Activated CD4-positive, CD25-positive, alpha-beta regulatory T cell treated with anti-CD3 and anti-CD28 coated beads, Interleukin-2, amount 50 U/mL, for 24 hours (primary cell): ENCODE measurements at places on chromosomes 1 and 21.

- ATAC-seq, result peak; percentile 33
These were observed 122.7 kb downstream of the LMO4 start for GRCh38 chr1:87451229-87451920.

DNA sequence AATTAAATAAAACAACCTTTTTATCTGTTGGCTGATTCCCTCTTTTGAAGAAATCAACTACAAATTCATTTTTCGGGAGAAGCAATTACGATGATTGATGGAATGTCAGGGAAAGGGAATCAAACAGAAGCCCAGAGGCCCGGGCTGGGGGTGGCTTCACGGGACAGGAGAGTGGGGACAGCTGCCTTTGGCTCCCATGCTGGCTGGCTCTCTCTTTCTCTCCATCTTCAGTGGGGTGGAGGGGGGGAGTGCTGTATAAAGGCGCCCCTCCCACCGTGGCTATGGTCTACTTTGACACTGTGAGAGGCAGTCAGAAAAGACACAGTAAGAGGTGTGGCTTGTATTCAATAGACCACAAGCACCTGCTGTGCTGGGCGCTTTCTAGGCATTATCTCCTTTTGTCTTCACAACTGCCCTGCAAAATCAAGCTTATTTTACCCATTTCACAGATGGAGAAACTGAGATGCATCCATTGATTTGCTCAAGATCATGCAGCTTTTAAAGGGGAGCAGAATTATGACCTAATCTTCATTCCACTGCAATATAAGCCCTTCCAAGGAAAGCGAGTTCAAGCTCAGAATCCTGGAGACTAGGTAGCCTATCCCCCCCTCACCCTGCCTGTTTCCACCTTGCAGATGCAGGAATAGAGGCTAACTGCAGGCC lies 92.9 kb downstream of the GRIK3 start:
- ATAC-seq, result no peak

GRCh38 chr1:171965777-171966176 lies 124.5 kb downstream of the DNM3 start:
- no peak for ATAC-seq

- no peak for ATAC-seq
These were observed 1.1 kb downstream of the SHISAL2A start for GRCh38 chr1:52634111-52634510.

- no peak for ATAC-seq
These were observed 221.2 kb downstream of the SLC35F3 start for GRCh38 chr1:234125714-234126113.

DNA sequence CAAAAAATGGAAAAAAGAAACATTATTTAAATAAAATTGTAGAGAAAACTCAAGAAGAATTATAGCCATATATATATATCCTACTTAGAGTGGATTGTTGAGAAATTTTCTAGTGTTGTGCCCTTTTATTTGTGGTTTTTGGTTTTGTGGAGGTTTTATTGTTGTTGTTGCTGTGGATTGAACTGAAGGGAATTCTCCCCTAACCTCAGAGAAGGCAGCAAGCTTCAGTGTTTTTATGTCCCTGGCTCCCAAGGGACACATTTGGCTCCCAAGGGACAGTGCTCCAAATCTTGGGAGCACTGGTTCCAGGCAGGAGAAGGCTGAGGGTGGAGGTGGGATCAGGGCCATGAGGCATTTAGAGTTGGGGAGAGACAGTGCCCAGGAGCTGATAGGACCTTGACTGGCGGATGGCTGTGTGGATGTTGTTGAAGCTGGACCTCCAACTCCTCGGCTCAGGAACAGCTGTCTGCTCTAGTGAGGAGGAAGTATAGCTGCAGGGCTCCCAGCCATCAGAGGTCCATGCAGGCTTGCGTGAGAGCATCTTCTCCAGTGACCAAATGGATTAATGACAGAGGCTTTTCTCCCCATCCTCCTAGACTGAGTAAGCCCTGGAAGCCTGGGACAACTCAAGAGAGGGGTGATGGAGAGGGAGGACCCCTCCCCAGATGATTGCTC lies 100.5 kb downstream of the TEX35 start:
- ATAC-seq, result no peak

DNA sequence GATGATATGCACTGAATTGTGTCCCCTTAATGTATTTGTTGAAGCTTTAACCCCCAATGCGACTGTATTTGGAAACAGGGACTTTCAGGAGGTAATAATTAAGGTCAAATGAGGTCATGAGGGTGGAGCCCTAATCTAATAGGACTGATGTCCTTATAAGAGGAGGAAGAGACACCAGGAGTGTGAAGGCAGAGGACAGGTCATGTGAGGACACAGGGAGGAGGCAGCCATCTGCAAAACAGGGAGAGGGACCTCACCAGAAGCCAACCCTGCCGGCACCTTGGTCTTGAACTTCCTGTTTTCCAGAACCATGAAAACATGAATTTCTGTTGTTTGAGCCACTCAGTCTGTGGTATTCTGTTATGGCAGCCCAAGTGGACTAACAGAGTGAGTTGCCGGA lies 15.3 kb downstream of the SYF2 start:
- no peak for ATAC-seq

DNA sequence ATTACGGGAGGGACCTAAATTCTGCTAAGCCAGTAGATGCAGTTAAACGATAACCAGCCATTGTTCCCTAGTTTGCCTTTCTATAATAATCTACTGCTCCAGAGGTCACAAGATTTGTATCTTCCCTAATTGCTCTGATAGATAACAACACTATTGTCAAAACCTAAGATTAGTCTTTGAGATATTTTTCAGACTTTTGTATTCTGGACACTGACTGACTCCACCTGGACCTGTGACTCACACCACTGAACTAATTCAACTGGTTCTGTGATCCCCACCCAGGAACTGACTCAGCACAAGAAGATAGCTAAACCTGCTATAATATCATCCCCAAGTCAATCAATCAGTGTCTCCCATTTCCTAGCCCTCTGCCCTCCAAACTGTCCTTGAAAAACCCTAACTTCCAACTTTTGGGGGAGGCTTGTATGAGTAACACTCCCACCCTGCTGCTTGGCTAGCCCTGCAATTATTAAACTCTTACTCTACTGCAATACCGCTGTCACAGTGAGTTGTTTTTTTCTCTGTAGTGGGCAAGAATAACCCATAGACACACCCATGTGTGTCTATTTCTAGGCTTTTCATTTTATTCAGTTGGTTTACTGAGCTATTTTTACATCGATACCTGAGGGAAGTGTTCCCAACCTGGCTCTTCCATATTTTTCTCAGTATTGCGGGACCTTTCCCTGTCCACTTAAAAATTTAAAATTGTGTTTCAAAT lies 11.2 kb downstream of the KIFAP3 start:
- ATAC-seq, result peak; percentile 32

- no peak for ATAC-seq
These were observed 262.1 kb upstream of the SGIP1 start for GRCh38 chr1:66271904-66272254.

GRCh38 chr21:35217504-35218060 lies 168.5 kb upstream of the RUNX1 start:
- ATAC-seq, result peak; percentile 91

DNA sequence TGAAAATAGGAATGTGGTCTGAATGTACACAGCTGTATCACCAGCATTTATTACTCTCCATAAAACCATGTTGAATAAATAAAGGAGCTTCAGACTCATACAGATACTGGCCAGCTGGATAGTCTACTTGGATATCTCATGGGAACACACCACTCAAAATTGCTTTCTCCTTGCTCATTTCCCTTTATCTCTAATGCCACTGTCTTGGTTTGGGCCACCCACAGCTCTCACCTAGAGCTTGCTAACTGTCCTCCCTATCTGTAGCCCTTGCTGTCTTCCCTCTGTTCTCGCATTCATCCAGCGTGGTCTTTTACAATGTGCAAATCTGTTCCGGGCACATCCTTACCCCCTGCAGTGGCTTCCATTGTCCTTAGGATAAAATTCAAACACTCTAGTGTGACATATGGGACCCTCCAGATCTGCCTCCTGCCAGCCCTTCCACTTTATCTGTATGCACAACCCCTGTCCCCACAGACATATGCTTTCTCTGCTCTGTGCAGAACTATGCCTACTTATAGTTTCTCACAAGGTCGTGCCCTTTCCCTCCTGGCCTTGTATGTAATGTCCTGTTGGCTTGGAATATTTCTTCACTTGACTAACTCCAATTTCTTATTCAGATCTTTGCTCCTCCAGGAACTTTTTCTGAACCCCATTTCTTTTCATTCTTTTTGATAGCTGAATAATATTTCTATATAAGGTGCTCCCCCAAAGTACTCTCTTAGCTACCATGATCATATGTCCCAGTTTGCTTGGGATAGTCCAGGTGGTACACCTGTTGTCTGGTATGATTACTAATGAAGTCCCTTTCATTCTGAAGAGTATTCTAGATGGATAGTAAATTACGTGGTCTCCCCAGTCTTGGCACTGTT lies 2.9 kb downstream of the FLVCR1 start:
- ATAC-seq, result no peak

- no peak for ATAC-seq
These were observed 13.2 kb upstream of the SLC45A3 start for GRCh38 chr1:205693421-205693991.

- ATAC-seq, result peak; percentile 85
These were observed 21.3 kb downstream of the RRP1 start for GRCh38 chr21:43810505-43811261.

GRCh38 chr1:203308328-203308922 lies 3.1 kb downstream of the BTG2 start:
- ATAC-seq, result no peak
